ENCODE measurements at places on chromosomes 2 and 18.

GRCh38 chr2:31931916-31932315, 78.9 kb downstream of the MEMO1 start:
- no peak for DNase-seq

DNA sequence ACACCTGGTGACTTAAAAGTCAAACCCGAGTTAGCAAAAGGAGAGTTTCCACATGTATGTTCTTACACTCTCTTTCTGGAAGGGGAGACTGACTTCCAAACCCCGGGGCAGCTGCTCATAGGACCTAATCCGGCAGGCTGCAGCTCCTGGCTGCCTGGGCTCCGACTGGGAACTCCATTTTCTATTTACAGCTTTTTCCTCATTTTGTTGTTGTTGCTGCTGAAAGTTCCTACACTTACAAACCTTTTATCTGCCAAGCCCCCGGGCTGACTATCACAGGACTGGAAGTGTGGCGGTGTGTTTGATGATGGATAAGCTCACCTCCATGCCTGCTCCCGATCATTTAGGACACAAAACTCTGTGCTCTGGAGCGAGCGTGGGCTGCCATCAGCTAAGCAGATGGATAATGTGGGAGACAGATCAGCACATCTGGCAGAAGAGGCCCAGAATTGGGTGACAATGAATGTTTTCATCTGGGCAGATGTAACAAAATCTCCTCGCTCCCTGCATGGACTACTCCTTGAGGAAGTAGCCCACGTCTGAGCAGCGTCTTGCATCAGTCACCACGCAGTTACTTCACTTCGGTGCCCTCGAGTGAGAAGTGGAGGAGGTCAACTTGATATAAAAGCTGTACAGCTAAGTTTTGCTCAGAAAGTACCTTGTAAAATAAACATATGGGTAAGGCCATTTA, 114.4 kb upstream of the COPS8 start:
- DNase-seq: no peak

GRCh38 chr18:63319383-63320122, at the start of gene BCL2:
TSS of gene BCL2 (minus strand) at chr18:63319769.
- no peak for DNase-seq

DNA sequence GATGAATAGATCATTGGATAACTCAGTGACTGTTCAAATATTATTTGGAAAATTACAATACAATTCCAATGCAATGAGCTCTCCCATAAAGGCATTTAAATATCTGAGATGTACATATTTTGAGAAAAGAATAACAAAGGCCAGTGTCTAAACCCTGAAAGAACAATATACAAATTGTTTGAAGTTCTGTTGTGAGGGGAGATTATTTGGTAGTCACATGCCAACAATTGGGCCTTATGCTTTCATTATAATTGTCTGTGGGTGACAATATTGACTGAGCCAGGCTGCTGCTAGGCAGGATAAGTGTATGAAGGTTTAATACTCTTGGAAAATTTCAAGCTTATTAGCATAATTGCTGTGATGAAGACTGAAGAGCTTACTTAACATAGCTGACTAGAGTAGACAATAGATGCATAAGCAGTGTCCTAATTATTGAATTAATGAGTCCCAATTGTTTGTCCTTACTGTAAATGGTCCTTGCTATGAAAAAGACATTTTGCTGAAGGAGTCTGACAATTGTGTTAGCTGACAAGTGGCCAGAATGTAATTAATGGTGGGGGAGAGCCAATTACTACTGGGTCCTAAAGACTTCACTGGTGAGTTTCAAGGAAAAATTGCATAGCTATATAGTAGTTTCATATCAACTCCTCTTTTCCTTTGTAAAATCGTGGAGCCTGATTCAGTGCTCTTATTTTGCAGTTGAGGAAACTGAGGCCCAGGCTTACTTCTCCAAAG, 5.0 kb upstream of the SMAD2 start:
- no peak for DNase-seq

DNA sequence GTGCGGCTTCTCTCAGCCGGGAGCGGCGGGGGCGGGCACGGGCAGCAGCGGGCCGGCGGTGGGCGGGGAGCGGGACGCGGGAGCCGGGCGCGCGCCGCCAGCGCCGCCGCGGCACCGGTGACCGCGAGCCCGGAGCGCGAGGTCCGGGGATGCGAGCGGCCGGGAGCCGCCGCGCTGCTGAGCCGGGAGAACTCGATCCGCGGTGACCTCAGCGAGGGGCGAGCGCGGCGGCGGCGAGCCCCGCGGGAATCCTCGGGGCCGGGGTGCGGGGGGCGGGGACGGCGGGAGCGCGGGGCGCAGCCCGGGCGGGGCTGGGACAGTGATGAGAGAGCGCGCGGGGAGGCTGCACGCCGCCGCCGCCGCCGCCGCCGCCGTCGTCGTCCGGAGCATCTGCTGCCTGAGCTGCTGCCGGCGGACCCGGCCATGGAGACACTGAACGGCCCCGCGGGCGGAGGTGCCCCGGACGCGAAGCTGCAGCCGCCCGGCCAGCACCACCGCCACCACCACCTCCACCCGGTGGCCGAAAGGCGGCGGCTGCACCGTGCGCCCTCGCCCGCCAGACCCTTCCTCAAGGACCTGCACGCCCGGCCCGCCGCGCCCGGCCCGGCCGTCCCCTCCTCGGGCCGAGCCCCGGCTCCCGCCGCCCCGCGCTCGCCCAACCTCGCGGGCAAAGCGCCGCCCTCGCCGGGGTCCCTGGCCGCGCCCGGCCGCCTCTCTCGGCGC, at the start of gene MTCL1:
Gene MTCL1, plus strand, starts transcription at position 319 of the 723 bp plus-strand sequence. Its CDS starts 105 bp downstream, at position 424.
- DNase-seq: no peak

DNA sequence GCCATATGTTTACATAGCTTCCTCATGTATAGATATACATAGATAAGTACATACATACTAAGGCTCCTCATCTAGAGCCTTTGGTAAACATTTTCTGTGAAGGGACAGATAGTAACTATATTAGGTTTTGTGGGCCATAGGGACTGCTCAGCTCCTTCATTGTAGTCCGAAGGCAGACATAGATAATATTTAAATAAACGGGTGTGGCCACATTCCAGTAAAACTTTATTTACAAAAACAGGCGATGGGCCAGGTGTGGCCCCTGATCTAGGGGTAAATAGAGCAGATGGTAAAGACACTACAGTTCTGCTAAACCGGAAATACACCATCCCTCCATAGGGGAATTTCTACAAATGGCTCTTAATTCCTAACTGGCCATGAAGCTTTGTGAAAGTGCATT, 7.3 kb downstream of the COQ10B start:
- no peak for DNase-seq

DNA sequence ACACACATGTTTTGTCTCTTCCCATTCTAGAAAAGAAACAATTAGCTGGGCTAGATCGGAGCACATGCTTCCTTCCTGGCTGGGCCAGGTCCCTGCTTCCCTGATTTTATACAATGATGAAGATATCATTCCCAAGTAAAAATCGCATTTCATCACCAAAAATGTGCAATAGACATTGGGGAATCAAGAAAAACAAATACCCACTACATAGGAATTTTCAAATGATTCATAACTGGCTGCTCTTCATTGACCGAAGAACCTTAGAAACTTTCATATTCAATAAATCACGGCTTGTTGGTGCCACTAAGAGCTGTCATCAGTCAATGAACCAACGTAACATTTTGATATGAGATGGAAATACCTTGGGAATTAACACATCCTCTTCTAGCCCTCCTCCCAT, 373.6 kb upstream of the TRIB2 start:
- DNase-seq: no peak

- no peak for DNase-seq
Observed at GRCh38 chr18:36294031-36294430, 3.5 kb upstream of the FHOD3 start.

DNA sequence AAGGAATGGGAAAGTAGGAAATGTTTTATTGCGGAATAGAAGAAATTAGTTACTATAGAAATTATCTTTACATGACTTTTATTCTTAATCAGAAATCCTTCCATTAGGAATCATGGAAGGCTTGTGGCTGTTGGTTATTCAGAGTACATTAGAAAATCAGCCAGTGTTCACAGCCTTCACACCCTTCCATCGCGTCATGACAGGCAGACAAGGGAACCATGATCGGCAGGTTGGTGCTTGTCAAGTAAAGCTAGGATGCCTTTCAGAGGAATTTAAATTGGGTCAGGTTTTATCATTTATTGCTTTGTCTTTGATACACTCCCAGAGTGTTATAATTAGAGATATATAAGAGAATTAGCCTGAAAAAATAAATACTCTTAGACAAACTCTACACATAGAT, 400.6 kb downstream of the THSD7B start:
- DNase-seq: no peak

Measured in HS-27A (cell line).